Activated T-helper 17 cell treated with anti-CD3 and anti-CD28 coated beads, Interleukin-2, amount 50 U/mL, for 72 hours (primary cell): ENCODE measurements at places on chromosomes 3 and 15. TPM values are rescaled to one million over a fixed set of nuclear protein-coding genes. Genes with fewer than 3 reads are reported as not detected.

The CD200R1L gene
- total RNA-seq, result not detected

GRCh38 chr3:79937567-79937966 is 169.8 kb upstream of the ROBO1 start:
- no peak for ATAC-seq

- no peak for ATAC-seq
These were observed 13.6 kb downstream of the GRM2 start for GRCh38 chr3:51720292-51721061.

DNA sequence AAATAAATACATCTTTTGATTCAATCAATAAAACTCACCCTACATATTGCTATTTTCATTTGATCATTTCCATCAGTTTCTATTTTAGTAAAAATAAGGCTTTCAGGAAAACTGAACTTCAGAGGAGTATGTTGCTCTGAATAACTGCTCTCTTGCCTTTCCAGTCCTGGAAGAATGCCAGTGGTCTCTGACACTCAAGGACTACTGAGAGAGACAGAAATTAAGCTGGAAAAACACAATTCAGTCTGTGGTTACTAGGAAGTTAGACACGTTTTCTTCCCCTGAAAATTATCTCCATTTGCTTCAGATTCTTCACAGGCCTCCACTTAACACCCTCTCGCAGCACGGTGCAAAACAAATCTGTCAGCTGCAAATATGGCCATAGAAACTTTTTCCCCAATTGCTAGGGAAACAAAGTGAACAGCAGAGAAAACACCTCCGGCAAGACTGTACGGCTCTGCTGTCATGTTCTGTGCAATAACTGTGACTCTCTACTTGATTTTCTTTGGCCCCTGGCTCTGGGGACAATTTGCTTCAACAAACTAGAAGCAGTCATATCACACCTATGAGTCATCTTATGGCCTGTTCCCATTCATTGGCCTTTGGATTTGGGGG is 353.0 kb downstream of the MAGI1 start:
- no peak for ATAC-seq

GRCh38 chr3:122533931-122534334 is 19.2 kb upstream of the KPNA1 start:
- ATAC-seq, result peak; percentile 100

The KY gene
- total RNA-seq, result not detected

DNA sequence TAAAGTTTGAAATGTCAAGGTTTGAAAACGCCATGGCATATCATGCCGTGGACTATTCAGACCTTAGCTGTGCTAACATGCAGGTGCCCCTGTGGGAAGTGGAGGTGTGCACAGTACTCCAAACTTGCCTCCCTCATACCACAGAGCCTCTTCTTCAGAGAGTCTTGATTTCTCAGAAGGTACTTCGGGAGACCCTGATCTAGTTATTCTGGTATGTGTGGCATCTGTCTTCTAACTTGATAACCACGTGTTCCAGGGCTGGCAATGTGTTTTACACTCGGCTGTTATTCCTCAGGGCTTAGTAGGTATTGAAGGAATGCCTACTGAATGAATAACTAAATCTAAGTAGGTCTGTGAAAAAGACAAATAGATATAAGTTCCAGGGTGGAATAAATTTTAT is 309.9 kb downstream of the CLSTN2 start:
- ATAC-seq, result no peak

GRCh38 chr3:51794206-51794605 is 15.2 kb upstream of the IQCF6 start:
- ATAC-seq, result no peak

DNA sequence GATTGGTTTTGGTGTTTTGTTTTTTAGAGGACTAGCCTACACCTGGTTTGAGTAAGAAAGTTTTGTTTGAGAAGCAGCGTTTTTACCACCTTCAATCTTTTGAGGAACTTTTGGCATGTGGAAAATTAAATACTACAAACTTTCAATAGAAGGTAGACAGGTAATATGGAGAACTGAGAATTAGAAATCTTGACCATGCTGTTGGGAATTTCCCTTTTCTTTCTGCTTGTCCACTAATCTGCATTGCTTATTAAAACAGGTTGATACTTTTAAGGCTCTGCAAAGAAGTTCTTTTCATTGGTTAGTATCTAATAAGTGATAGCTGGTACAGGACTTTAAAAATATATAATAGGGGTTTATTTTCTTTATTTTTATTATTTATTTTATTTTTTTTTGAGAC is 31.9 kb downstream of the UBE2E1 start:
- ATAC-seq, result no peak

GRCh38 chr3:176785171-176785570 is 412.1 kb downstream of the TBL1XR1 start:
- ATAC-seq, result no peak

DNA sequence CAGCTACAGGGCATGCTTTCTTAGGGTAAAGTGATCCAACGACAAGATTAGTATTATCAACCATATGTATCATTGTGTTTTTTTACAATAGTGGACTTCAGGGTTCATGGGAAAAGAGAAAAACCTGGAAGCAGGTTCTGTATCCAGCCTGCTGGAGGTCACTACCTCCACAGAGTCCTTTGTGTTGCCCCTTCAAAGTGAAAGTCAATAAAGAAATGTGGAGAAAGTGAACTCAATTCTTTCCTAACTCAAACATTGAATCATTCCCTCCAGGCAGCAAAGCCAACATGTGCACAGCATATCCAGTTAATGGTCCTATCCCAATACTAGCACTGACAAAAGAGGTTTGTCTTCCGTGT is 45.4 kb downstream of the FGF7 start:
- no peak for ATAC-seq

The SCAANT1 gene
- total RNA-seq, result 2.4 TPM

GRCh38 chr15:48641416-48641815 is 4.1 kb downstream of the FBN1 start:
- ATAC-seq, result no peak

The RHCG gene
- total RNA-seq, result not detected

The ZMYND10 gene
- total RNA-seq, result 10.9 TPM

DNA sequence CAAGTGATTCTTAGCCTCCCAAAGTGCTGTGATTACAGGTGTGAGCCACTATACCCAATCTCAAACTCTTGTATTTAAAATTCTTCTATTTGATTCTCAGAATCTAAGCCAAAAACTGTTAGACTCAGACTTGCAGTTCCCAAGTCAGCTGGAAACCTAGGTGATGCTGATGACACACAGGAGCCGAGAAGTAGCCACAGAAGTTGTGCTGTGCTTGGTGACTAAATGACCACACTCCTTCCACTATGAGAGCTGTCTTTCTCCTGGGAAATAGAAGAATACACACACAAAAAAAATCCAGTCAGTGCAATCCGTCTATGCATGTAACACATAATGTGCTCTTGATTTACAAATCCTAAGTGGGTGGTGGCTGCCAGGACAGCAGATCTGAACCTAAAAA is 33.9 kb downstream of the ILDR1 start:
- ATAC-seq, result peak; percentile 97

The GCHFR gene
- total RNA-seq, result 46.1 TPM

DNA sequence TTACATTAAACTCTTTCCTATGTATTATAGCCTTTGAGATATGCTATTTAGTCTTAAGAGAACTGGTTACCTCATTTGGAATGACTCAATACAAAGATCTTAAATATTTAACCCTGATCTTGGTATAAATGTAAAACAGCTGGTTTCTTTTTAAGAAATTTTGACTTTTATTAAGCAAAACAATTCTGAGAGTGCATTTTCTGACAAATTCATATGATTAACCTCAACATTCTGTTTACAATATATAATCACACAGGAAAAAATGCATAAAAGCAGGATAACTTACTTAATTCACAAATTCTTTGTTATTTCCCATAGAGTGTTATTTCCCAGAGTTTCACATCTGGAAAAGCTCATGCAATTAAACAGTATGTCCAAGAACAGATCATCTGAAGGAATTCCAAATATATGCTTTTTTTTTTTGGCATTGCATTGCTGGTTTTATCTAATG is 400.4 kb upstream of the THBS1 start:
- no peak for ATAC-seq

- ATAC-seq, result no peak
These were observed 35.8 kb downstream of the CMTM8 start for GRCh38 chr3:32274306-32274705.

DNA sequence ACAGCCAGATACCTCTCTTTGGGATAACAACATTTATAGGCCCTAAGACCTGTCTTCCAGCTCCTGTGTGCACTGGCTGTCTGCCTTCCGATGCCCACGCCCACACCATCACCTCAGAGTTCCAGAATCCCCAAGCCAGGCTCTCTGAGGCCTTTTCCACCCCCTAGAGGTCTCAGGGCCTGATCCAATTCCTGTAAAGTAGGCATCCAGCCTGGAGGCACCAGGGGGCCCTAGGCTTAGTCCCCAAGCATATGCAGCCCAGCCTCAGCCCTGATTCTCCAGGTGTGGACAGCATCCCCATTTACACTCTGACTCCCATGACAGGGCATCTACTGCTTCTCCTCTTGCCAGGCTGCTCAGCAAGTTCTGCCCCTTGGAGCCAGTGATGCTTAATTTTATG is 72.7 kb upstream of the CORO2B start:
- ATAC-seq, result no peak

DNA sequence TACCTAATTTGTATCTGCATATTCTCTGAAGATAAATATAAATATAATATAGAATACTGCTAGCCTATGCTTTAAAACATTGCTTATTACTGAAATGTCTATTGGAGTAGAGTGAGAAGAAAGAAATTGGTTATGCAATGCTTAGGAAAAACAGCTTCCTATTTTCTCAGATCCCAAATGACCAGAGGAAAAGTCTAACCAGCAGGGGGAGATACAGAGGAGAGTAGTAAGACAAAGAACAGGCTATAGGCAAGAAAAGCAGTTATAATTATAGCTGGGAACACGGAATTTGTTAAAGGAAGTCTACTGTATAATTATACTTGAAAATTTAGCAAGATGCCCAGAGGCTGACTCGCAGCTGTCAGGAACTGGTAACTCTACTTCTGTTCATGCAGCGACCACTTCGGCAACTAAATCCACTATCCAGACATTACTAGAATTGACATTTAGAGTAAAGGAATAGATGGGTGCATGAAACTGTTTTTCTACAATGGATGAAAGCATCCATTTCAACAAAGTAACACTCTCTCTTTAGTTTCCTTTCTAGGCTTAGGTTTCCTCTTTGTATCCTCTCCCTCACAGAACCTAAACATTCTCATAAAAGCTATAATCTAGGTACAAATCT is 97.2 kb downstream of the TBC1D5 start:
- ATAC-seq, result no peak

The LSAMP gene
- not detected for total RNA-seq

DNA sequence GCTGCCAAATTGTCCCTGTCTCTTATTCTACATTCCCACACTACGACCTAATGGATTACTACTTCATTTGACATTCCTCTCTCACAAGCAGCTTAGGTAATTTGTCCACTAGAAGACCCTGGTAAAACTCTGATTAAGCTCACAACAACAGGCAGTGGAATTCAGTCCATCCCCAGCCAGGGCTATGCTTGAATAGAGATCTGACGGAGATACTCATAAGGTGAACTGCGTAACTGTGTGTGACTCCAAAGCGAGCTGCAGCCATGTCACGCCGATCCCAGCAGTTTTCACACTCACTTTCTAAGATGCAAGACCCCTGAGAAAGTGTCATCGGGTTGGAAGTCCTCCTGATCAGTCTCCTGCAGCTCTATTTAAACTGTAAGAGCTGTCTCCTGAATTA is 25.7 kb upstream of the ROBO2 start:
- no peak for ATAC-seq

DNA sequence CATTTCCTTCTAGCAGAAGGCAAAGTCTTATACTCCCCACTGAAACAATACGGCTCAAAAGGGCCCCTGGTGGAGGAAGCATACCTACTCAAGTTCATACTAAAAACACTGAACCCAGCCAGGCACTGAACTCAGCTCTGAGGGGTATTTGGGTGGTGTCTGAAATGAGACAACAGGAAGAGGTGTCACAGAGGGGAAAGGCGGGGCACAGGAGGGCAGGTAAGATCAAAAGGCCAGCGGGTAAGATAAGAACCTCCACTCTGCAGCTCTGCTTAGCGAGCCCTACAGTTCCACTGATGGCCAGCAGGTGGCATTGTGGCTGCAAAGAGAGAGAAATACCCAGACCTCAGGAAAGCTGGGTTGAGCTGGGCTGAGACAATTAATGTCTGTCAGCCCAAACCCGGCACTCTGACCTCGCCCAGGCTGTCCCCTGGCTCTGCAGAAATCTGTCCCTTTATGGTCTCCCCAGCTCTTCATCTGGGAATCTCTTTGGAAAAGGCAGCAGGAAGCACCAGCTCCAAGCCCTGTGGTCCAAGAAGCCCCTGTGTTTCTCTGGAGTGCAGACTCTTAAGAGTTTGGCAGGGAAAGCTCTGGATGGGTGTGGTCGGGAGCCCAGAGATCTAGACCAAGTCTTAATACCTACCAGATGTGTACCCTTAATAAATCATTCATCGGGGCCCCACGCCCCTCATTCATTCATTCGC is 8.4 kb downstream of the MFGE8 start:
- peak; percentile 86 for ATAC-seq

DNA sequence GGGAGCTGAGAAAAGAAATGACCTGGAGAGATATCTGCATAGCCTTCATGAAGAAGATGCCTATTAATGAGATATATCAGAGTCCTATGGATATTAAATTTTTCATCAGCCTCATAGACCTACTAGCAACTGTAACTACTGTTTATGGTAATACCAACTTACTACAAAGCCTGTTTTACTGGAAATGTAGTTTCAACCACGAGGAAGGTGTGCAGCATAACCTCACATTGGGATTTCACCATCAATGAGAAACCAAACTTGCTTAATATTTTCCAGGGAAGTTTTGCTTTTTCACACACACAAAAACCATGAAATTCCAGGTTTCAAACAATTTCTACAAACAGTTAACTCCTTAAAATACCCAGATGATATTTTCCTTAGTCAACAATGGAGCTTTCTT is 31.4 kb downstream of the FAM240A start:
- ATAC-seq, result no peak

- peak; percentile 94 for ATAC-seq
These were observed at the start of gene ACTR8 for GRCh38 chr3:53881691-53882593. Gene ACTR8 (minus strand): TSS chr3:53882152. CDS start chr3:53882101, 51 bp downstream.

DNA sequence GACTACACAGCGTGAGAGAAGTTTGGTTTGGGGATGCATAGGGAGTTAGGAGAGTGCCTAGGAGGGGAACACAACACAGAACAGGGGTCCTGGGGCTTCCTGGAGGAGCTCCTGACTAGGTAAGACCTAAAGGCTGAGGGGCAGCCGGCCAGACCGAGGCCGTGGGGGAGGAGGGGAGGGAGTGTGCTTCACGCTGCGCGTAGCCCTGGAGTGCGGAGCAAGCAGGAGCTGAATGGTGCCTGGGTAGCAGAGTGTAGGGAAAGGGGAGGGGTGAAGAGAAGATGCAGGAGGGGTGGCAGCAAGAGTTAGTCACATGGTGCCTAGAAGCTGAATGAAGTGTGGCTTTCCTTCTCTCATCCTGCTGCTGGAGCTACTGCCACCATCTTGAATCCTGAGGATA is 32.4 kb upstream of the HHATL start:
- ATAC-seq, result no peak

GRCh38 chr3:143571548-143571947 is 276.7 kb downstream of the SLC9A9 start:
- ATAC-seq, result no peak

GRCh38 chr3:132535575-132536441 is 61.3 kb upstream of the ACKR4 start:
- ATAC-seq, result peak; percentile 52

The GP5 gene
- 1.4 TPM for total RNA-seq

GRCh38 chr15:50049871-50050270 is 69.2 kb downstream of the ATP8B4 start:
- no peak for ATAC-seq

- ATAC-seq, result no peak
These were observed 68.4 kb upstream of the NR2F2 start for GRCh38 chr15:96262097-96262496.
